ENCODE measurements at places on chromosomes 6 and 20. TPM values are rescaled to one million over a fixed set of nuclear protein-coding genes. Genes with fewer than 3 reads are reported as not detected.

Gene ECT2L
- not detected for total RNA-seq

Gene CDC25B
- total RNA-seq = 76.5 TPM

Gene EDN3
- total RNA-seq = not detected

DNA sequence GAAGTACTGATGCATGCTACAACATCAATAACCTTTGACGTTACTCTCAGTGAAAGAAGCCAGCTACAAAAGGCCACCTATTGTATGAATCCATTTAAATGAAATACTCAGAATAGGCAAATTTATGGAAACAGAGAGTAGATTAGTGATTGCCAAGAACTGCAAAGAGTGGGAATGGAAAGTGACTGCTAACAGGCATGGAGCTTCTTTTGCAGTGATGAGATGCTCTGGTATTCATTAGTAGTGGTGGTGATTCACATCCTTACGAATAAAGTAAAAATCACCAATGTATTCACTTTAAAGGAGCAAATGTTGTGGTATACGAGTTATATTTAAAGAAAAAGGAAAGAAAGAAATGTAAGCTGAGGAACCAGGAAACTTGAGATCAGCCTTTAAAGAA is 126.8 kb upstream of the SAMD5 start:
- DNase-seq = no peak

DNA sequence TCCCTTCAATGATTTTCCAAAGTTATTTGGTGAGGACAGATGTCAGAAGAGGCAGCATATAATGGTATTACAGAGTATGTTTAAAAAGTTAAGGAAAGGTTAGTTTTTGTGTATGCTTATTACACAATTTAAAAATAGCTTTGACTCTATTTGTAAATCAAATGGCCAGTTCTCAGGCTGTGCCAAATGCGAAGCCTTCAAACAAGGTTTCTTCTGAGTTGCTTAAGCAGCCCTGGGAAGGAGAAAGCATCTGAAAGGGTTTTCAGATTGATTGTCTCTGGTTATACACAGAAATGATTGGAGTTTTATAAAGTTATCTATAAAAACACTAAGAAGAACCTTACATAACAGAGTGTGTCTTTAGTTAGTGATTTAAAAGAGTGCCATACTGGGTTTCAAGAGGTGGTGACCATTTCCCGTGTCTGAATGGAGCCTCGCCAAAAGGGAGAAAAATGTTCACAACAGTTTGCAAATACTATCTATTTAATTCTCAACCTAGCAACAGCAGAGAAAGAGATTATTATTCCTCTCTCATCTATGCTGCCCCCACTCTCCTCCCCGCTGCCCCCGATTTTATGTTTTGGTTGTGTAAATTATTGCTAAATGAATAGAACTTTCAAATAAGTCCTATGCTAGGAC is 16.7 kb downstream of the CD109 start:
- peak; percentile 16 for DNase-seq

- no peak for DNase-seq
Measured at GRCh38 chr6:113329942-113330635, 527.1 kb upstream of the MARCKS start.

GRCh38 chr6:4088704-4089103 is 9.8 kb upstream of the FAM217A start:
- no peak for DNase-seq

DNA sequence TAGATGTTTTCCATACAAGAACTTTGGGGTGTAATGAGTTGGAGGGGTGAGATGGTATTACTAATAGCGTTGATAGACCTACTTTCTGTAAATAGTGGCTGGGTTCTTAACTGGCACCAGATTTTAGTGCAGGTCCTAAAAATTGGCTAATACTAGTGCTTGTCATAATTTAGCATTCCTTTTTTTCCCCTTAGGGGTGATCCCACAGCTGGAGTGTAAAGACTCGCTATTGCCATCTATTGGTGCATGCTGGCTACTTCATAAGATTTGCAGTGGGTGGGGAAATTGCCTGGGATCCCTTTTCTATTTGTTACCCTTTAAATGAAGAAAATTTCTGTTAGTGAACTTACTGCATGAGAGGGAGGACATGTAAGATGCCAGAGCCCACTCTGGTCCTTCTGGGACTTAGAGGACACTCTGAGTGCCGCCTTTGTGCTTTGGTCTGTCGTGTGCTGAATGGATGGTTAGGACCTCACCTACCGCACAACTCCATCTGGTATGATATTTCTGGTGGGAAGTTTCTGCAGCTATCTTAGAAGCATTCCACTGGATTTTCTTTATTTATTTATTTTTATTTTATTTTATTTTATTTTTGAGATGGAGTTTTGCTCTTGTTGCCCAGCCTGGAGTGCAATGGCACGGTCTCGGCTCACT is 195.5 kb downstream of the JARID2 start:
- DNase-seq = peak; percentile 63

DNA sequence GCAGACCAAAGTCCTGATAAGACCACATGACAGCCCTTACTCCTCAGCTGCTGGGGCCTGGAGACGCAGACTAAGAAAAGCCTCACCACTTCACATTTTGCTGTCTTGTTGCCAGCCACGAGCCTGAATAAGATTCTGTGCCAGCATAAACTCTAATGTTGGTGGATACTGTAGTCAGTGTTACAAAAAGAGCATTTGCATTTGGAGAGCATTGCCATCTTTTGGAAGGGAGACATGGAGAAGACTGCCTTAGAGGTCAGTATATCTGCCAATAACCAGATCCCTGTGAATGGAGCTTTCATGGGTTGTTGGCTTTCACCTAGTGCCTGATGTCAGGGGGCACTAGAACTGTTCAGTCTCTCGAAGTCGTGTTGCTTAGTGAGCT is 315.2 kb downstream of the ZFAND3 start:
- no peak for DNase-seq

GRCh38 chr6:150600010-150600300 is 270 bp downstream of the PLEKHG1 start:
- no peak for DNase-seq

- no peak for DNase-seq
Measured at GRCh38 chr20:58636983-58637421, 14.1 kb upstream of the STX16 start.

DNA sequence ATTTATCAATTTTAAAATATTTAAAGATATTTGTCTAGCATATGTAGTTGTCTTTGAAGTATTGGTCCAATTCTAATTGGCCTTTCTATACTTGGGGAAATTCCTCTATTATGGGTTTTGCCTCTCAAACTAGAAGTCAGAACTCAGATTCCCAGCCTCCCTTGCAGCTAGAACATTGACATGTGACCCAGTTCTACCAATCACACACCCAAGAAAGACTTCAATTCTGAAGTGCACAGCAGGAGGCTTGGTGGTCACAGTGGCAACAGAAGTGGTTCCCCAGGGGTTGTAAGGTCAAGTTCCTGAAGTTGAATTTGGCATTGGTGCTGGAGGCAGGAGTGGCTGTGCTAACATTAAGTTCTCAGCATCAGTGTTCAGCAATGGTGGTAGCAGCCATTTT is 14.8 kb upstream of the FKBP5 start:
- DNase-seq = no peak

- no peak for DNase-seq
Measured at GRCh38 chr6:52176550-52176949, 9.6 kb upstream of the IL17A start.

DNA sequence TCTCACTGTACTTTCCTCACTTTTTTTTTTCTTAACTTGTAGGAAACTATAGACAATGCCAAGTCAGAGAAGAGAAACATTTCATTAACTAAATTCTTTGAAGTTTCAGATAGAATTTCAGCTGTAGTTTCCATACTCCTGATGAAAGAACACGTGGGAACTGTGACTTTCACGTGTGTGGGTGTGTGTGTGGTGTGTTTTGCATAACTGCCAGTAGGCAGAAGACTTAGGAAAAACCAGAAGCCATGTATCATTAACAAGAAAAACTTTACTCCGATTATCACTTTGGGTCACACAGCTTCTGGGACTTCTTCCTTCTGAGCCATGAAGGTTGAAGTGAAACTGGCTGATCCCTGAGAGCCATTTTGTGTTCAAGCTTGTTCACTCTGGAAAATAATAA is 483.3 kb downstream of the TFAP2B start:
- DNase-seq = no peak
